NCI-H1092 (cell line): ENCODE measurements at places on chromosomes 1 and 21.

DNA sequence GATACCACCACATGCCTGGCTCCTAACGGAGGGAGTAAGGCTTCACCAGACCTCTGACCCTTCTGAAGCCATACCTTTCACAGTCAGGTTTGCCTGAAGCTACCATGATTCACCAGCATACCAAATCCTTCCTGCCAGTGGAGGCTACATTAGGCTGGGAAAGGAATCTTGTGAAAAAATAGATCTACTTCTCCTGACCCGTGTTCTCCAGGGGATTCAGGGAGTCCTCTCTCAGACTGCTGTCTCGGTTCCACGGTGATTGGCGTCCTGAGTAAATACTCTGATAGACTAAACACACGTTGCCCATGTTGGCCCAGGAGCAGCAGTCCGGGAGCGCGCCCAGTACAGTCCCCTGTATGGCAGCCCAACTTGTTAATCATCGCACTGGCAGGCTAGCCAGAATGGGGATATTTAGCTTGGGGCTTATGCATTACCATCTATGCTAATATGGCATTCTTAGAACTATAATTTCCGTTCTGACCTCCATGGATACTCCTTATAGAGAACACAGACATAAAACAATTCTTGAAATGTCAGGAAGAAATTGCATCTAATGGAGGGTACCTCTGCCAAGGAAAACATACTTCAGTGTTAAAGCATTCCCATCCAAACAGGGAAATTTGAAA lies 173.2 kb downstream of the ROR1 start:
- DNase-seq, result no peak

DNA sequence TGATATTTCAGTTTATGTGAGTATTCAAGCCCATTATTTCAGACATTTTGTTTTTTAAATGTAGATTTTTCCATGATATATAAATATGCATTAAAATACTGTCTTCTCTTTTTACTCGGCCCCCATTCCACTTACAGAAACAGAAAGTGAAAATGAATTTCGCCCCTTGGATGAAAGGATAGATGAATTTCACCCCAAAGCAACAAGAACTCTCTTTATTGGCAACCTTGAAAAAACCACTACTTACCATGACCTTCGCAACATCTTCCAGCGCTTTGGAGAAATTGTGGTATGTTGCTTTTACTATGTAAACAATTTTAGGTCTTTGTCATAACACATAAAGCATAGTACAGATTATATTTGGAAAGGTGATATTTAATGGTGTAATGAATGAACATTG lies 59.9 kb downstream of the ZBTB17 start:
- no peak for DNase-seq

- DNase-seq, result no peak
Observed at GRCh38 chr1:109565241-109565640, 16.8 kb downstream of the GNAI3 start.

- DNase-seq, result peak; percentile 37
Observed at GRCh38 chr1:162587347-162587746, 25.8 kb downstream of the UAP1 start.

GRCh38 chr1:109425391-109426280 lies 612 bp downstream of the PSMA5 start:
- DNase-seq, result no peak
